ENCODE measurements at places on chromosomes 1 and 21.

GRCh38 chr1:100903777-100904176 is 7.9 kb downstream of the SLC30A7 start:
- DNase-seq, result no peak

GRCh38 chr1:22915816-22916470 is 56.7 kb downstream of the LACTBL1 start:
- no peak for DNase-seq

- no peak for DNase-seq
Measured at GRCh38 chr1:113533061-113533460, 142.7 kb downstream of the MAGI3 start.

DNA sequence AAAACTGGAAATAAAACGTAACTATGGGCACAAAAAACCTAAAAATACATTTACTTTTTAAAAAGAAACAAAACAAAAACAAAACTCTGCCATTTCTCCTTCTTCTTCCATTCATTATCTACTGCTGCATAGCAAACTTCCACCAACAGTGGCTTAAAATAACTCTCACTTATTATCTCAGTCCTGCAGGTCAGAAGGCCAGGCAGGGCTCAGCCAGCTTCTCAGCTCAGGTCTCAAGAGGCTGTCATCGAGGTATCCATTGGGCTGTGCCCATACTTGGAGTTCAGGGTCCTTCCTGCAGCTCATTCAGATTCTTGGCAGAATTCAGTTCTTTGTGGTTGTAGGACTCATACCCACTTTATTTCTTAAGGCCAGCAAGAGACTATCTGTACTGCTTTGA is 352.7 kb upstream of the PLD5 start:
- no peak for DNase-seq

DNA sequence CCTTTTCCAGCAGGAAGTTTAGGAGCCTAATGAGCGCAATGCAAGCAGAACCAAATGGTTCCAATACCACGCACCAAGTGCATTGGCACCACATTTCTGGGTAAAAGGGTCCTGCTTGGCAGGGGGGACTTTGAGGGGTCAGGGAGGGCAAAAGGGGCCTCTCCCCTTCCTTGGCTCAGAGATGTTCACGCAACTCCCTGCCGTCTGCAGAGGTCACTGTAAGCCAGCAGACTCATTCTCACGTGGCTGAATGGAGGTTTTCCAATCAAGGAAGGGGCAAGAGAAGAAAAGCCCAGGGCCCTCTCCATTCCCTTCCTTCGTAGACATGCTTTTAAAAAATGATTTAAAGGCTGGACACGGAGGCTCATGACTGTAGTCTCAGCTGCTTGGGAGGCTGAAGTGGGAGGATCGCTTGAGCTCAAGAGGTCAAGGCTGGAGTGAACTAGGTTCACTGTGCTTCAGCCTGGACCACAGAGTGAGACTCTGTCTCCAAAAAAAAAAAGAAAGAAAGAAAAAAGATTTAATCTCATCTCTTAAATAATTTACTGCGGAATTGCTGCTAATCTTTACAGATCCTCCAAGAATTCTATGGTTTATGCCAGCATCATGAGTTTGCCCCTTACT is 80.3 kb downstream of the RUNX3 start:
- DNase-seq, result no peak

- peak; percentile 64 for DNase-seq
Measured at GRCh38 chr1:153649137-153649862, 9.2 kb upstream of the SNAPIN start.

- DNase-seq, result no peak
Measured at GRCh38 chr1:220483700-220484099, 44.2 kb upstream of the MARK1 start.

DNA sequence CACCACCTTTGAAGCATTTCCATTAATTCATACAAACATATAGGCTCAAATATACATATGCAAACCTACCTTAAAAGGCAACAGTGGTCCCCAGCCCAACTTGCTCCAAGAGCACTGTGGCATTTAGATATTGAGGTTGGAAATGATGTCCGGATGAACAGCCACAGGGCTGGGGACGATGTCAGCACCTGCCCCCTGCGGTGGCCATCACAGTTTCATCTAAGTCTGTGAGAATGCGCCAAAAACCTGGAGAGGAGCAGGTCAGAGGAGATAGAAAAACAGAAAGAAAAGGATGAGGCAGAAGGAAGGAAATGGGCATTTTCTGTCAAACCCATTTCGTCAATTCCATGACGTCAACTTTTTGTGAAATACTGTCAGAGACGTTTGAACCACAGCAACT is 67.4 kb downstream of the TIAM1 start:
- no peak for DNase-seq

DNA sequence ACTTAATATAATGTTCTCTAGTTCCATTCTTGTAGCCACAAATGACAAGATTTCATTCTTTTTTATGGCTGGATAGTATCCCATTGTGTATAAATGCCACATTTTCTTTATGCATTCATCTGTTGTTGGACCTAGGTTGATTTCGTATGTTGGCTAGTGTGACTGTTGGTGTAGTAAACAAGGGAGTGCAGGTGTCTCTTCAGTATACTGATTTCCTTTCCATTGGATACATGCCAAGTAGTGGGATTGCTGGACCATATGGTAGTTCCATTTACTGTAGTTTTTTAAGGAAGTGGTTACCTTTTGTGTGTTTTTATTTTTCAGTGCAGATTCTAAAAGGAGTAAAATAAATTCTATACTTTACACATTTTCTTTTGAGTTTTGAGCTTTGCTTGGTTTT is 5.7 kb downstream of the PARK7 start:
- no peak for DNase-seq

GRCh38 chr1:37033355-37034101 is 787 bp downstream of the GRIK3 start:
- DNase-seq, result no peak

GRCh38 chr1:2840036-2840809 is 38.7 kb upstream of the TTC34 start:
- DNase-seq, result no peak

- DNase-seq, result peak; percentile 81
Measured at GRCh38 chr1:230268371-230269170, 157.6 kb downstream of the PGBD5 start.

DNA sequence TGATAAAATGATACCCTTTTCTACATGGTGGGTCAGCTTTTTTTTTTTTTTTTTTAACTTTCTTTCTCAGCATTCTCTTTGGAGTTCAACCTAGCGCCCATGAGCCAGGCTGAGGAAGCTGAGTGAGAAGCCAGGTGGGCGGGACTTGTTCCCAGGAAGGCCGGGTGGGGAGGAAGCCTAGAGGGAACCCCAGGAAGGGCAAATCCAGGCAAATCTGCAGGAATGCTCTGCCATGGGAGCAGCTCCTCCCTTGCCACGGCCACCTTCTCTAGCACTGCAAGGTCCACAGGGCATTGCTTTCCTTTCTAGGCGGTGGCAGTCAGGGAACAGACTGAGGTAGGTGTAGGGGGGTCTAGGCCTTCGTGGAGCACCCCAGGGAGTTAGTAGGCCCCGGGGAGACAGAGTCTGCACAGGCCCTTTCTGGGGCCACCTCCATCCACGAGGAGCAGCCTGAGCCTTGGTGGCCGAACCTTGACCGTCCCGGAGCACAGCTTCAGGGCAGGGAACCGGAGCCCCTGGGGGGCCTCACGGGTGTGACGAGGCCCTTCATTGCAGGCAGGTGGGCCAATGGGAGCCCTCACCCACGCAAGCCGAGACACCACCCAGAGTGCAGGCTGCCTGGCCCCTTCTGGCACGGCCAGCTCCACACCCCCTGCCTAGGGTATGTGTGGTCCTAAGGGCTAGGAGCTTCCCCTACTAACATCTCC is 18.2 kb upstream of the CCDC27 start:
- DNase-seq, result no peak

- DNase-seq, result no peak
Measured at GRCh38 chr1:170711682-170712081, 47.8 kb downstream of the PRRX1 start.

- no peak for DNase-seq
Measured at GRCh38 chr21:15077529-15078145, 12.8 kb upstream of the NRIP1 start.

DNA sequence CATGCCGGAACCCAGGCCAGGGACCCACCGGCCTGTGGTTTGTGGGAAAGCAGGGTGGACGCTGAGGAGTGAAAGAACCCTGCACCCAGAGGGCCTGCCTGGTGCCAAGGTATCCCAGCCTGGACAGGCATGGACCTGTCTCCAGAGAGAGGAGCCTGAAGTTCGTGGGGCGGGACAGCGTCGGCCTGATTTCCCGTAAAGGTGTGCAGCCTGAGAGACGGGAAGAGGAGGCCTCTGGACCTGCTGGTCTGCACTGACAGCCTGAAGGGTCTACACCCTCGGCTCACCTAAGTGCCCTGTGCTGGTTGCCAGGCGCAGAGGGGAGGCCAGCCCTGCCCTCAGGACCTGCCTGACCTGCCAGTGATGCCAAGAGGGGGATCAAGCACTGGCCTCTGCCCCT is 18.5 kb downstream of the CSF1 start:
- no peak for DNase-seq

- DNase-seq, result no peak
Measured at GRCh38 chr1:162732566-162733335, 57.8 kb upstream of the HSD17B7 start.

DNA sequence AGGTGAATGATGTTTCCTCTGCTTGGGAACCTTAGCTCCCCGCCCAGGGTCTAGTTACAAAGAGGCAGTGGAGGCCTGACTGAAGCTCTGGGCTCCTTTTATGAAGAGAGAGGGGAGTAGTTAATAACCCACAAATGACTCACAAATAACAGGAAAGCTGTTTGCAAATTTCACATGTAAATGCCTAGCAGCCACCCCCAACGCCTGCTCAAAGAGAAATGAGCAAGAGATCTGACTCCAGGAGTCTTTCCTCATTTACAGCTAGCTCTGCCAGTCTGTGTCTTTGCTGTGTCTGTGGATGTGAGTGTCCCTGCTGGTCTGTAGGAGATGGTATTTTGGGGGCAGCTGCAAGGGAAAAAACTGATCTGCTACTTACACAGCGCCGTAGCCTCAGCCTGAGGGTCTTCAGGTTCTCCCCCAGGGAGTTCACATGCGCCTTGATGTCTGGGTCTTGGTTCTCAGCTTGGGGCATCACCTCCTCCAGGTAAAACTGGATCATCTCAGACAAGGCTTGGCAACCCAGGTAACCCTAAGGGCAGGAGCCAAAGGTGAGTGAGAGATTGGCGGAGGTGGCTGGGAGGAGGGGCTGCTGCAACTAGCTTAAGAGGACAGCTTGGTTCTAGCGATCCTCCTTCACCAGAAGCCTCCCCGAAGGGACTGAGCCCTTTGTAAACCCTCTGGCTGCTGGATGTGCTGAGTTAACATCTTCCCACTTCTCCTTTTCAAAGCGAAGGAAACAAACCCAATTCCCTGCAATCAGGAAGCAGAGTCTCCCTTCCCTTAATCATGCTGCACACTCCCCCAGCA is at the start of gene IL19:
Gene IL19, plus strand, starts transcription at position 243 of the 807 bp plus-strand sequence. CDS start 65,890 bp downstream, outside the sequence.
- no peak for DNase-seq

DNA sequence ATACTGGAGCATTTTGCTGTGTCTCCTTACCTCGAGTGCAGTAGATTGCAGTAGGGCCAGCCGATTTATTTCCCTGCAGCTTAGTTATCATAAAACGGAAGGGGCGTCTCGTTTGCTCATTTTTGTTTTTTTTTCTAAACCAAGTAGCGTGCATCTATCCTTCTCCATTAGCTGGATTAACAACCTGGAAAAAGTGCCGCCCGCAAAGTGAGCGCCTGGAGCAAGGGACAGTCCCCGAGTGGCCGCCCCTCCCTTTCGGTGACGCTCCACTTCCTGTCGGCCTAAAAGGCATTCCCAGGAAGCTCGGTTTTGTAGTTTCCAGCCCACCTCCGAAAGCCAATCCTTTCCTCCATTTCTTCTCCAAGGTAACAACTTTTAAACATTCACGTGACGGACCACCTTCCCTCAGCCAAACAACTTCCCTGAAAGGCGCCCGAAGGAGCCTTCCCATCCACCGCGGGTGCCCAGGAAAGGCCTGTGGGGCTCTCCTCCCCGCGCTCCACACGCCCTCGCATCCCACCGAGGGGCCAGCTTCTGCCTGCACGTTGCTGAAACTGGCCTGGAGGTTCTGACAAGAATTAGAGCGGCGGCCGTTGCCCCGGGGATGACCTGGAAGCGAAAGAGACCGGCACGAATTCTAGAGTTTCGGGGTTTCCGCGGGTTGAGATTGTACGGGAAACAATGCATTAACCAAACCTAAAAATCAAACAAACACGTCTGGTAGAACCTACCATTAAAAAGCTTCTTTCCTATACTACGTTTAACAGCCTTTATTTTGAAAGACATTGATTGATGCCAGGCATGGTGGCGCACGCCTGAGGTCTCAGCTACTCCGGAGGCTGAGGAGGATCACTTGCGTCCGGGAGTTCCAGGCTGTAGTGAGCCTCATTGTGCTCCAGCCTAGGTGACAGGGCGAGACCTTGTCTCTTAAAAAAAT is at the start of gene EXTL2:
Gene EXTL2, minus strand, starts transcription at position 240 of the 937 bp plus-strand sequence. CDS start 6,085 bp downstream, outside the sequence.
- peak; percentile 86 for DNase-seq

GRCh38 chr1:212437179-212437798 is 4.6 kb downstream of the NENF start:
- DNase-seq, result no peak

DNA sequence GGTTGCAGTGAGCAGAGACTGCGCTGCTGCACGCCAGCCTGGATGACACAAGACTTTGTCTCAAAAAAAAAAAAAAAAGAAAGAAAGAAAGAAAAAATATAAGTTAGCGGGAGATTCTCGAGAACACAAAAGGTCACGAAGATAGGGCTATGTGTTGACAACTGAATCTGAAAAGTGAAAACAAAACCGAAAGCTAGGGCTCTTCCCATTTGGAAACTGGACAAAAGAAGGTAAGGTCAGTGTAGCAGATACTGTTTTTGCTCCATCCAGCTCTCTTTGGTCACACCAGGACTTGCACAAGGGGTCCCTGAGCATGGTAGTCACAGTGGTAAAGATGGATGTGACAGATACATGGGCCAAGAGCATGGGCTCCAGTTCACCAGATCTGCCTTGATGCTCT is 60.4 kb upstream of the MAP10 start:
- no peak for DNase-seq

- DNase-seq, result no peak
Measured at GRCh38 chr21:45478115-45478801, 64.0 kb downstream of the SLC19A1 start.

GRCh38 chr1:91997607-91998195 is 32.1 kb upstream of the EPHX4 start:
- no peak for DNase-seq

- no peak for DNase-seq
Measured at GRCh38 chr1:20188455-20188817, 2.1 kb upstream of the PLA2G2C start.

DNA sequence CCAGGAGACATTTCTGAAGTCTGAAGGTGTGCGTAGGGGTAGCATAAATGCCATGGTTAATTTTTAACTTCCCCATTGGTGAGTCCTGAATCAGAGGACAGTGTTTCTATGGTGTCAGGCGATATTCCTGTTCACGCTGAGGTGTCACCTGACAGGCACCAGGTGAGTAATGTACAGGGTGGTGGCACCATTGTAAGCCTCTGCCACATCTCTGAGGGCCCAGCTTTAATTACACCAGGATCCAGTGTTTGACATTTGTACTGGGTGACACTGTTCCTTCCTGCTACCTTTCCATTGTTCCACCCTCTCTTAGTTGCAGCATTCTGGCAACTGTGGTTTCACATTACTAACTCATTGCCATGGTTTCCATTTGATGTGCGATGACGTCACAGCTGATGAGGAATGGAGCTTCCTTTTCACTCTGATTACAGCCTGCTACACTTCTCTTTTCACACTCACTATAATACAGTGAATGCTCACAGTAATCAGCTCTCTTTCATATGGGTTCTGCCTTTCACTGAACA is 40.6 kb upstream of the MARK1 start:
- peak; percentile 14 for DNase-seq

Measured in SHP77 treated with DMSO at 0.1 percent for 48 hours (cell line).